ENCODE measurements at places on chromosomes 6 and 20.

GRCh38 chr6:7636151-7636550 lies 46.2 kb downstream of the SNRNP48 start:
- no peak for DNase-seq

- DNase-seq: no peak
Observed at GRCh38 chr6:16849988-16850680, 88.9 kb upstream of the ATXN1 start.

- no peak for DNase-seq
Observed at GRCh38 chr20:44151621-44152416, 35.2 kb downstream of the JPH2 start.

GRCh38 chr6:87289571-87289970 lies 32.8 kb upstream of the SMIM8 start:
- no peak for DNase-seq
